ENCODE measurements at places on chromosomes 3 and 15. TPM values are rescaled to one million over a fixed set of nuclear protein-coding genes. Genes with fewer than 3 reads are reported as not detected.

The LRRK1 gene
- 3.0 TPM for total RNA-seq

The SLC24A5 gene
- total RNA-seq: not detected

DNA sequence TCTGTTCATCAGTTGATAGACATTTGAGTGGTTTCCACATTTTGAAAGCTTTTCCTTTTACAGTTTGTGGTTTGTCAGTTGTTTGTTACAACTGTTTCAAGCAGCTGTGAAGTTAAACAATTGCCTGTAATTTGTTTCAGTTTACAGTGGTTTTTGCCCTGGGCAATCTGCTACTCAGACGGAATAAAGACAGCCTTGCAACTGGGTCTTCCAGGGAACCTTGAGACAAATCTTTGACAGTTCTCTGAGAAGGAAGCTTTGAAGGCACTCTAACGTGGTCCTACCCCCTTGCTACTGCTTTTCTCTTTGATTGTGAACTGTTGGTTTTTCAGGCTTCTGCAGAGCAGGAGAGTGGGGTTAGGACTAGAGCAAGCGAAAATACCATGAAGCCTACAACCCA, 28.0 kb downstream of the LRRC28 start:
- no peak for DNase-seq
- no peak overlapping the region for H3K4me3 ChIP-seq
- peaks cover 16% of the 10 kb centered on the region for H3K4me1 ChIP-seq
- H3K27ac ChIP-seq: no peak overlapping the region
- no peaks in the 10 kb centered on the region for H3K27me3 ChIP-seq
- peaks cover 9% of the 10 kb centered on the region for H3K36me3 ChIP-seq

GRCh38 chr3:125356140-125357026, 18.7 kb downstream of the ZNF148 start:
- H3K4me1 ChIP-seq: peaks cover 95% of the 10 kb centered on the region
- no peak for DNase-seq
- peak overlapping the region; percentile 73 for H3K4me3 ChIP-seq
- H3K36me3 ChIP-seq: no peaks in the 10 kb centered on the region
- H3K27me3 ChIP-seq: no peaks in the 10 kb centered on the region

DNA sequence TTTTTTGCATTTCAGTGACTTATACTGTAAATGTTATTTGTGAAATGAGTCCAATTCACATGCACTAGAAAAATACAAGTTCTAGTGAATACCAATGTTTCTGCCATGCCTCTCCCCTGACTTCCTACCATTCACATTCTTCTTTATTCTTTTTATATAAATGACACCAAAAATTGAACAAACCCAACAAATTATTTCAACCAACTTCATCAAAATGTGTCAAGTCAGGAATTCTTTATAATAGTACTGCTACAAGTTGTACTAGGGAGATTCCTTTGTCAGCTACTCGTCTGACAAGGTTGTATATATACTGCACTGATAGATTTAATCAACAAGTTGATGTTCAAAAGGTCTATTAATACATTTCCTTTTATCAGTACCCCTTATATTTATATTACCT, 3.0 kb downstream of the TBL1XR1 start:
- H3K27ac ChIP-seq: peak overlapping the region; percentile 98
- no peaks in the 10 kb centered on the region for H3K36me3 ChIP-seq
- peak overlapping the region; percentile 87 for H3K4me3 ChIP-seq

DNA sequence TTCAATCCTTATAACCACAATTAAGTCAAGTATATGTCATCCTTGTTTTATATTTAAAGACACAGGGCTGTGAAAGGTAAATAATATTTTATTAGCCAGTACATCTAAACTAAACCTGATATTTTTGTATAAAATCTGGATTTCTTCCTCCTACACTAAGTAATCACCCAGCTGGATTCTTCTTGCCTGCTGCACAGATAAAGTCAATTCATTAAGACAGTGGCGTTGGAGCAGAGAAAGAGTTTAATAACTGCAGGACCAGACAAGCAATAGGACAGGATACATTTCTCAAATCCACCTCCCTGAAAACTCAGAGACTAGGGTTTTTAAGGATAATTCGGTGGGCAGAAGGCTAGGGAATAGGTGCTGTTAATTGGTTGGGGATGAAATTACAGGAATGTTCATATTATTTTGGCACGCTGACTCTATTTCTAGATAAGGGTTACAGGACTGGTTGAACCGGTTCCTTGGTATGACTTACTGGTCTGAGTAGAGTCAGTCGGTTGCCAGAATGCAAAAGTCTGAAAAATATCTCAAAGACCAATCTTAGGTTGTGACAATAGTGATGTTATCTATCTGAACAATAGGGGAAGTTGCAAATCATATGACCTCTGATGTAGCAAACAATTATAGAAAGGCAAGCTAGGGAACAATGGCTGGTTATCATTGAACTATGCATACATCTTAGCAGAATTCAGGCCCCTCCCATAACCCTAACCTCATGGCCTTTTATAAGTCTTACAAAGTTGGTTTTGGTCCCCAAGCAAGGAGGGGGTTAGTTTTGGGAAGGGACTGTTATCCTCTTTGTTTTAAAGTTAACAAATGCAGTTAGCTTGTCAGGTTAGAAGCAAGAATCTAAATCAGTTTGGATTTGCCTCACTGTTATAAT, 244.8 kb downstream of the ALCAM start:
- DNase-seq: no peak
- H3K4me3 ChIP-seq: no peak overlapping the region
- no peaks in the 10 kb centered on the region for H3K36me3 ChIP-seq
- no peak overlapping the region for H3K27ac ChIP-seq
- H3K4me1 ChIP-seq: peaks cover 29% of the 10 kb centered on the region

The RETNLB gene
- total RNA-seq: not detected

The SSUH2 gene
- total RNA-seq: 1.1 TPM

DNA sequence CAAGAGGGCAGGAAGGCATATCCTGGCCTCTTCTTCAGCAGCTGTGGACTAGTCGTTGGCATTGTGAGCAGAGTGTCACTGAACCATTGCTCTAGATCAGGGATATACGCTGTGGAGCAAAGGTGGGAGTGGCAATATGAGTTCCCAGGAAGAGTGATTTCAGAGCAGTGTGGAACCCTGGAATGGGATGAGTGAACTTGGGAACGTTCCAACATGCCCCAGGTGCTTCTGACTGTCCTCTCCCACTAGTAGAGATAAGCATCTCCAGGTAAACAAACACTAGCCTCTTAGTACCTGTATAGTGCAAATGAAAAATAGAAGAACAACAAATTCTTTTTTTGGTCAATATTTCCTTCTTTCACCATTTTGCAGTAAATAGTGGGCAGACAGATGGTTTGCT, 123.6 kb upstream of the VEPH1 start:
- peaks cover 65% of the 10 kb centered on the region for H3K27me3 ChIP-seq
- no peak overlapping the region for H3K27ac ChIP-seq
- no peak overlapping the region for H3K4me3 ChIP-seq
- no peaks in the 10 kb centered on the region for H3K4me1 ChIP-seq
- no peak for DNase-seq
- H3K36me3 ChIP-seq: no peaks in the 10 kb centered on the region

- H3K4me3 ChIP-seq: no peak overlapping the region
- peaks cover 4% of the 10 kb centered on the region for H3K36me3 ChIP-seq
- H3K4me1 ChIP-seq: peaks cover 67% of the 10 kb centered on the region
- H3K27ac ChIP-seq: peak overlapping the region; percentile 68
- no peak for DNase-seq
Measured at GRCh38 chr15:40048211-40048792, 9.3 kb upstream of the SRP14 start.

DNA sequence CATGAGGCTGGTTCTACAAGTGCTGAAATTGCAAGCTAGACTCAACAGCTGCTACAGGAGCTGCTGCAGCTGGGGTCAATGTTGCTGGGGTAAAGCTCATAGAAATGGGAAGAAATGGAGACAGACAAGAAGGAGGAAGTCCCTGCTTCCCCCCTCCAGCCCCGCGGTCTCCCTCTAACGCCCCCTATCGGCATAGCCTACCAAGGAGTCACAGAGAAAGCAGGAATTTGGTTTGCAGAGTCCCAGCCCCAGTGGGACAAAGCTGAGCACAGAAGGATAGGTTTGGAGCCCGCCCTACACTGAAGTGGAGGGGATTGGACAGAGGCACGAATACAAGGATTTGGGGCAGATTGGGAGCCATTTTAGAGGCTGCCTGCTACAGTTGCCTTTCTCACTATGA, 176.9 kb upstream of the ANKRD28 start:
- H3K4me1 ChIP-seq: no peaks in the 10 kb centered on the region
- no peak overlapping the region for H3K4me3 ChIP-seq
- no peak for DNase-seq
- no peaks in the 10 kb centered on the region for H3K36me3 ChIP-seq
- no peak overlapping the region for H3K27ac ChIP-seq

The SLC22A13 gene
- not detected for total RNA-seq

The TGM4 gene
- total RNA-seq: not detected

GRCh38 chr3:133955892-133956291, 60.2 kb upstream of the RAB6B start:
- no peak for DNase-seq
- no peak overlapping the region for H3K4me3 ChIP-seq
- peak overlapping the region; percentile 64 for H3K27ac ChIP-seq
- peaks cover 32% of the 10 kb centered on the region for H3K4me1 ChIP-seq
- no peaks in the 10 kb centered on the region for H3K36me3 ChIP-seq

The ADAMTS17 gene
- 0.99 TPM for total RNA-seq

- H3K27me3 ChIP-seq: no peaks in the 10 kb centered on the region
- H3K27ac ChIP-seq: peak overlapping the region; percentile 36
- H3K4me3 ChIP-seq: no peak overlapping the region
- DNase-seq: no peak
- peaks cover under 1% of the 10 kb centered on the region for H3K4me1 ChIP-seq
Measured at GRCh38 chr3:71346061-71346460, 237.5 kb downstream of the FOXP1 start.

The CHRM5 gene
- not detected for total RNA-seq

- no peaks in the 10 kb centered on the region for H3K4me1 ChIP-seq
- H3K36me3 ChIP-seq: no peaks in the 10 kb centered on the region
- H3K27ac ChIP-seq: no peak overlapping the region
- DNase-seq: no peak
Measured at GRCh38 chr3:46584598-46585467, 18.7 kb upstream of the LRRC2 start.

DNA sequence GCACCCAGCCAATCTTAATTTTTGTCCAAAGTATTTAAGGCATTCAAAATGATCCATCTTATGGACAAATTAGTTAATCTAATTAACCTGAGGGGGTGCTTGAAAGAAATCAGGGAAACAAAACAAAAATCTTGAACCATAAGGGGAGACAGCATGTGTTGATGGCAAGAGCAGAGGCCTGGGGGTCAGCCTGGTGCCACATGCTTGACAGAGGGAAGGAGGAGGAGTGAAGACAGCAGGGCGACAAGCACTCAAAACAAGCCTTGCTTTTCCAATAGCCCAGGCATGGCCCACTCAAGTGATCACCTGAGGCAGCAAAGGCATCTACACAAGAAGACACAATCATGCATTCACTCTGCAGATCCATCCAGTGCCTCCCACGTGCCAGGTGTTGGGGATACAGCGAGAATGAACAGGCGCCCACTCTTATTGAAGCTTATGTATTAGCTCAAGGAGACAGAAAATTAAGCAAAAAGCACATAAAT, 25.0 kb upstream of the MGLL start:
- no peak overlapping the region for H3K27ac ChIP-seq
- H3K4me1 ChIP-seq: no peaks in the 10 kb centered on the region
- DNase-seq: no peak
- H3K4me3 ChIP-seq: no peak overlapping the region
- H3K36me3 ChIP-seq: no peaks in the 10 kb centered on the region

DNA sequence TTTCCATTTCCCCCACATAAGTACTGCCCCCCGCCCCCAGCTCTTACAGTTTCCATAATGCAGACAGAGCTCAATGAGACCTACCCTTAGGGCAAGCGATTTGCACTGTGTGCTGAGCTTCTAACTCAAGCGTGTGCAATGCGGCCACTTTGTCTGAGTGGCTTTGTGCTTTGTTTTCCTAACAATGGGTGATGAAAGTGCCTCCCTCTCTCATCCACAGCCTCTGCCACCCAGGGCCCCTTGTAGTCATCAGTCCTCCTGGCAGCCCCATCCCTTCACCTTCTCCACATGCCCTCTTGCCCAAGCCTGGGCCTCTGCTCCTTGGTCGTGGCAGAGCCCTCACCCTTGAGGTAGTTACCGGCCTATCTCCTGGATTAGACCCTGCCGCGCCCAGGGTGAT, 17.2 kb downstream of the DAPK2 start:
- no peaks in the 10 kb centered on the region for H3K27me3 ChIP-seq
- no peak overlapping the region for H3K27ac ChIP-seq
- no peak for DNase-seq

GRCh38 chr3:174268061-174268460, 591.1 kb upstream of the NAALADL2 start:
- no peak overlapping the region for H3K27ac ChIP-seq
- DNase-seq: no peak
- H3K4me3 ChIP-seq: no peak overlapping the region
- no peaks in the 10 kb centered on the region for H3K4me1 ChIP-seq

The PLA2G4F gene
- total RNA-seq: 2.1 TPM

GRCh38 chr15:80693682-80694610, 1.2 kb upstream of the ABHD17C start:
- H3K36me3 ChIP-seq: no peaks in the 10 kb centered on the region
- H3K27me3 ChIP-seq: no peaks in the 10 kb centered on the region

DNA sequence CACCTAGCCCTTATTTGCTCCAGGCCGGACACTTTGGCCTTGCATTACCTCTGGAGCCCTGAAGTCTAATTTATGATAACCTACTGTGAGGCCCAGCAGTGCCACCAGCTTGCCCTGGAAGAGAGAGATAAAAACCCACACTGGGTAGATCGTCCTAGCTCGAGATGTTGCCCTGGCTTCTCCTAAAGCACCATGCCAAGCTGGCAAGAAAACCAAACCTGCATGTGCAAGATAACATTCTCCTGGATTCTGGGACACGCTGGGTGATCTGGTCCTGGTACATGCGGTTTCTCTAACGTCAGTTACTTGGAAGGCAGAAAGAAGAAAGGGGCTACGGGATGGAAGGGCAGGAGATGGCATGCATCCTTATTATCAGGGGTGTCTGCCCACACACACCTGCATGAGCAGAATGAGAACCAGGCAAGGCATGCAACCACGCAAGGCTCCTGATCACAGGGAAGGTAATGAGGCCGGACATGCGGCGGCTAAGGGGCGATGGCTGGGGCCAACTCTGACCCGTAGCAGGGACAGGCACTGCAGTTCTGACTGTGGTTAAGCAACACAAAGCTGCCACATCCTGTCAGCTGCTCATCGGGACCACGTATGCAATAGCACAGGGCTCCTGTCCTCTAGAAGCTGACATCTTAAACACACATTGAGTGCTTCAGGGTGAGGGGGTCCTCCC, 73.0 kb downstream of the OXNAD1 start:
- no peak for DNase-seq
- peak overlapping the region; percentile 43 for H3K27ac ChIP-seq
- no peak overlapping the region for H3K4me3 ChIP-seq
- peaks cover 68% of the 10 kb centered on the region for H3K4me1 ChIP-seq
- H3K36me3 ChIP-seq: peaks cover 32% of the 10 kb centered on the region

The TRIM42 gene
- not detected for total RNA-seq

Measured in left ventricle myocardium inferior (tissue), 1 donor.